Aortic smooth muscle cell (primary cell): ENCODE measurements at places on chromosomes 12 and 14. TPM values are rescaled to one million over a fixed set of nuclear protein-coding genes. Genes with fewer than 3 reads are reported as not detected.

SSTR1 gene
- 0.66 and 1.1 TPM in 2 replicates for total RNA-seq

POTEM gene
- not detected in 2 replicates for total RNA-seq

SLC15A4 gene
- total RNA-seq: 47.4 and 50.1 TPM in 2 replicates

ERP27 gene
- 0.13 and 0.87 TPM in 2 replicates for total RNA-seq
